ENCODE measurements at places on chromosomes 1 and 21.

DNA sequence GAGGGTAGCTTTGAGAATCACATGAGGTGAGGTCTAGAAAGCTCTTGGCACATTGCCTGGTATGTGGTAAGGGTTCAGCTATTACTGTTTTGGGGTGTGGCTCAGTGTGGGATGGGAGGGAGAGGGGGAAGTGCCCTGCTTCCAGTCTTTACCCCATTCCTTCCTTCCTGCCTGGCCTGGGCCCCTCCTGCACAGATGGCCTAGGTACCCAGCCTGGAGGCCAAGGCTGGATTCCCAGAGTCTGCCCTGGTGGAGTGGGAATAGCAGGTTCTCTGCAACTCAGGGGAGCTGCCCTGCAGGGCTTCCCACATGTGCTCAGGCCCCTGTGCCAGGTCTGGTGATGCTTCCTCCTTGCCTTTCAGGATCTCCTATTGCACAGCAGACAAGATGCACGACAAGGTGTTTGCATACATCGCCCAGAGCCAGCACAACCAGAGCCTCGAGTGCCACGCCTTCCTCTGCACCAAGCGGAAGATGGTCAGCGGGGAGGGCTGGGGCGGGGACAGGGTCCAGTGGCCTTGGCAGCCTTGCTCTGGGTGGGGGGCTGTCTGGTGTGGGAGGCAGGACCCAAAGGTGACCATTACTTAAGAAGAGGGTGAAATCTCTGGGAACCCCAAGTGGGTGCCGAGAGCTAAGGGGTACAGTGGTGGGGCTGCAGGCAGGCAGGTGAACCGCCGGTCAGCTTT lies 13.5 kb downstream of the LDLRAP1 start:
- no peak overlapping the region for H3K27ac ChIP-seq
- H3K4me3 ChIP-seq, result no peak overlapping the region
- peaks cover 5% of the 10 kb centered on the region for H3K36me3 ChIP-seq
- no peaks in the 10 kb centered on the region for H3K4me1 ChIP-seq
- DNase-seq, result no peak
- H3K27me3 ChIP-seq, result no peaks in the 10 kb centered on the region

- peaks cover 32% of the 10 kb centered on the region for H3K4me1 ChIP-seq
- no peak for DNase-seq
- no peak overlapping the region for H3K4me3 ChIP-seq
- H3K36me3 ChIP-seq, result no peaks in the 10 kb centered on the region
- H3K27me3 ChIP-seq, result no peaks in the 10 kb centered on the region
- H3K27ac ChIP-seq, result no peak overlapping the region
Measured at GRCh38 chr1:15180945-15181523, 27.5 kb downstream of the TMEM51 start.

DNA sequence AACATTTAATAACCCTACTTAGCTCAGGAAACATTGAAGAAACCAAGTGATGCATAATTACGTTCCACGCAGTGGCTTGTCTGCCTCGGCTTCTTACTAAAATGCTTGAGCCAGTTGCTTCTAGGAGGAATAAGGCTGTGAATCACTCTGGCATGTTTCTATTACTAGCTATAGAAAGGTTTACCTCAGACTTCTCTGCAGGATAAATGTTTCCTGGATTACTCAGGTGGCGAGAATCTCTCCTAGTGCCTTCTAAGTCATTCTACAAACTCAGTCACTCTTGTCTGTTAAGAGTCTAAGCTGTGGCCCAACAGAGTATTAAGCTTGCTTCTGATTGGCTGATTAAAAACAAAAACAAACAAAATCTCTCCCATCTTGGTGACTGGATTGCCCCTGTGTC lies 92.0 kb upstream of the RALGPS2 start:
- H3K36me3 ChIP-seq, result no peaks in the 10 kb centered on the region
- no peak overlapping the region for H3K4me3 ChIP-seq
- peak; percentile 40 for DNase-seq
- H3K27me3 ChIP-seq, result no peaks in the 10 kb centered on the region

DNA sequence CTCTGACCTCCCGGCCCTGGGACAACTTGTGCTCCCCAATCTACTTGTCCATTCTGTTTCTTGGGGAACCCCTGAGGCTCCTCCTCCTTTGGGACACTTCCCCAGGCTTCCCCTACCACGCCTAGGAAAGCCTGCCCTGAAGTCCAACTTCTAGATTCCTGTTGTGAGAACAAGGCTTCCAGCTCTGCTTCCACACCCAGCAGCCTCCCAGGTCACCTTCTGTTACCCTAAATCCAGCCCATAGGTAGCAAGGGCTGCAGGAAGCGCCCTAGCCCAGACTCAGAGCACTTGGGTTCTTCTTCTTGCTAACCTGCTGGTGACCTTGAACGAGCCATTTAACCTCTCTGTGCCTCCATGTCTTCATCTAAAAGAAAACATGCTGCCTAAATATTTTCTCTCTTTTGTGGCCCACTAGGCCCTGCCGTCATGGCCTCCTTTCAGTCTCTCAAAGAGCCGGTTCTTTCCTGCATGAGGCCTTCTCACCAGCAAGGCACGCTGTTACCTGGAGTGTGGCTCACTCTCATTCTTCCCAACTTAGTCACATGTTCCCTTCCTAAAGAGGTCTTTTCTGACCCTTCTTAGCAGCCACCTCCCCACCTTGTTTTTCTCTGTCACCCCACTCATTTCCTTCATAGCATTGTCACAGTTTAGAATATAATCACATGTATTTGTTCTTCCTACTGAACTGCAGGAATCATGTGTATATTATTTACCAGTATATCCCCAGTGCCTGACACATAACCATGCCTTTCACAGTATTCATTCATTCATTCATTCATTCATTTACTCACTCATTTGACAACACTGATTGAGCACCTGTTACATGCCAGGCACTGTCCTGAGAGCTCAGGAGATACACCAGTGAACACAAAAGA lies 1.4 kb downstream of the CAPN2 start:
- no peaks in the 10 kb centered on the region for H3K27me3 ChIP-seq
- peak overlapping the region; percentile 98 for H3K4me3 ChIP-seq
- H3K4me1 ChIP-seq, result peaks cover 70% of the 10 kb centered on the region
- no peak for DNase-seq

DNA sequence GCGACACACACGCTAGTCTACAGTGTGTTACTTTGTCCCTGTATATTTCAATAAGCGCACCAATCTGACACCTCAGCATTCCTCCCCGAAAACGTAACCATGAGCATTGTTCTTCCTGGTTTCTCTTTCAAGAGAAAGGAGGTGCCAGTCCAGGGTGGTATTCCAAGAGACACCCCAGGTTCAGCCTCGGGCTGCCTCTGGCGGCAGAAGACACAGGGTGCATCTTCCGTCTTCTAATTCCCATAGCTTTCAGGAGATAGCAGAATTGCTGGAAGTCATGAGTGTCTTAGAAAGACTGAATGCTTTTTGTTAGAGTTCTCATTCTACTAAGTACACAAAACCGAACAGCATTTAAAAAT lies 15.9 kb upstream of the RGS8 start:
- H3K4me3 ChIP-seq, result no peak overlapping the region

- no peak overlapping the region for H3K27ac ChIP-seq
- H3K27me3 ChIP-seq, result no peaks in the 10 kb centered on the region
- no peaks in the 10 kb centered on the region for H3K36me3 ChIP-seq
- no peak for DNase-seq
- H3K4me1 ChIP-seq, result no peaks in the 10 kb centered on the region
Measured at GRCh38 chr1:211713231-211713630, 37.8 kb upstream of the NEK2 start.

Data from SJSA1 (cell line).